ENCODE measurements at places on chromosomes 3 and 15.

GRCh38 chr3:49566312-49566711, 12.0 kb downstream of the BSN start:
- DNase-seq, result no peak

GRCh38 chr15:63598473-63599400, 1.6 kb downstream of the FBXL22 start:
- no peak for DNase-seq

GRCh38 chr3:123283074-123283473, 81.3 kb downstream of the SEC22A start:
- DNase-seq, result no peak

GRCh38 chr3:65343736-65344135, 655.9 kb upstream of the ADAMTS9 start:
- no peak for DNase-seq

GRCh38 chr3:160464321-160464720, 14.7 kb upstream of the TRIM59 start:
- DNase-seq, result no peak

DNA sequence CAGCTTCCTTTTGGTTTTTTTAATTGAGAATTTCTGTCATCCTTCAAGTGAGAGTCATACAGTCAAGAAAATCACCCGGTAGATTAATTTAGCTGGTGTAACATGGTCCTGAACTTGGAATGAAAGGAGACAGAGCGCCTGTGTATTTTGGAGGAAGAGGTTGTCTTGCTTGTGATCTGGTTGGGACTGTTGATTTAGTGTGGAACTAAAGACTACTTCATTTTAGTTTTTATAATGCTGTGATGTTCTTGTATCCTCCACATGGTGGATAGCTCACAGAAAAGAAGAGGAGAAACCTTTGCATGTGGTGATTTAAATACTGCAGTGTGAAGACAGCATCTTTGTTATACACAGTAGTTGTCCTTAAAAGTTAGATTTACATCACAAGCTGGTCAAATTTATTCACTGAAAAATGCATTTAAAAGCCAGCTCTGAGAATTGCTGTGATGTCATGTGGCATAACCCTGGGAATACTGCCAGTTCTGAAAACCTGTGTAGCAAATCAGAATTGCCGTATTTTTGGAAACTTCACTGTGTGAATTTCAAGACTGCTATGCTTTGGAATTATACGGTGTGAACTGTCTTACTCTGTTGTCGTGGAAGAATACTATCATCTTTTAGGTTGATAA, 268.5 kb downstream of the PTPRG start:
- no peak for DNase-seq

GRCh38 chr3:24145481-24145880, 200.4 kb downstream of the NR1D2 start:
- no peak for DNase-seq

- DNase-seq, result no peak
Observed at GRCh38 chr3:132553826-132554225, 43.2 kb upstream of the ACKR4 start.

DNA sequence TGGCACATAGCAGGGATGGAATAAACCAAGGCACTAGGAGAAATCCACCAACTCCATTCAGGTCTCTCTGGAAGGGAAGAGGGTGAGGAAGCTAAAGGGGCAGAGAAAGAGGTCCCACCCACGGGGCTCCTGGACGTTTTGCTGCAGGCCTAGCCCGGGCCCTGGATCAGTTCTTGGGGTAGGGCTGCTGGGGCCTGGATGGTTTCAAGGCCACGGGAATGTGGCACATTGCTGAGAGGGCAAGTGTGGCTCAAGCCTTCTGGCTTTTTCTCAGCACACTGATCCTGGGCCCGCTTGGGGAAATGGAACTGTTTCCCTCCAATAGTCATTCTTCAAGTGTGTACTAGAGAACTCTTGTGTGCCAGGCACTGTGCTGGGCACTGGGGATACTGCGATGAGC, 24.0 kb downstream of the EPHB3 start:
- no peak for DNase-seq

DNA sequence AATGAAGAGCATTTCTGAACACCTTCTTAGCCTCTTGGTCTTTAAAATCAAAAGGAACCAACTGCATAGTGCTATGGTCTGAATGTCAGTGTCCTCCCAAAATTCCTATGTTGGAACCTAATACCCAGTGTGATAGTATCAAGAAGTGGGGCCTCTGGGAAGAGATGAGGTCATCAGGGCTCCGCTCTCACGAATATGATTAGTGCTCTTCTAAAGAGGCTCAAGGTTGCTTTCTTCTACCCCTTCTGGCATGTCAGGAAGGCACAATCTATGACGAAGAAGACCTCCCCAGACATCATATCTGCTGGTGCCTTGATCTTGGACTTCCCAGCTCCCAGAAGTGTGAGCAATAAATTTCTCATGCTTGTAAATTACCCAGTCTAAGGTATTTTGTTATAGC, 209.5 kb downstream of the MAGI1 start:
- DNase-seq, result no peak

GRCh38 chr3:83632526-83632925, 1326.3 kb upstream of the CADM2 start:
- DNase-seq, result no peak

DNA sequence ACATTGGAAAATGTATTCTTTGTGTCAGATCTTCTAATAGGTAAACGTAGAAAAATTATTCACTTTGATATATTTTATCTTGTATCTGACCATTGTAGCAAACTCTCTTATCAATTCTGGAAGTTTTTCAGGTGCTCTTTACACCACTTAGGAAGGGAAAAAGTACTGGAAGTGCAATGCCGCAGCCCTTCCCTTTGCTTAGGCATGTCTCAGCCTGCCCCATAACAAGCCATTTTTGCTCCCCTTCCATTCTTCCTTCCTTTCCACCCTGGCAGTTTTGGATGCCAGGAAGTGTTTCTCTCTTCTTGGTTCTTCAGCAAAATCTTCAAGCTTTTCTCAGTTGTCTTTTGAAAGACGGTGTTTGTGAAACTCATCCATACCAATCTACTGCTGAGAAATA, 34.9 kb upstream of the SLC9A9 start:
- DNase-seq, result no peak

DNA sequence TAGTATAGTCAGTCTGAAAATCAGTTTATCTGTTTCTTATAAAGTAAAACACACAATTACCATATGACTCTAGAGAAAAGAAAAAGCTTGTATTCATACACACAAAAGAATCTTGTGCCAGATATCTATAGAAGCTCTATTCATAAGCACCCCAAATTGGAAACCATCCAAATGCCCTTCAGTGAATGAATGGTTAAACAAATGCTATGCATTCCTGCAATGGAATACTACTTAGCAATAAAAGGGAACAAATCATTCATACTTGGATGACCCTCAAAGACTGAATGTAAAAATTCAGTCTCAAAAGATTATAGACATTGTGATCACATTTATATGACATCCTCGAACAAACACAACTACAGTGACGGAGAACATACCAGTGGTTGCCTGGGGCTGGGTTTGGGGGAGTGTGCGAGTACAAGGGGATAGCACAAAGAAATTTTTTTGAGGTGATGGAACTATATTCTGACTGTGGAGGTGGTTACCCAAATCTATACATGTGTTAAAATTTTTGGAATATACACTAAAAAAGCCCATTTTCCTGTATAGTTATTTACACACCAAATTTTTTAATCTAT, 680.6 kb downstream of the NTRK3 start:
- no peak for DNase-seq

GRCh38 chr3:143443851-143444331, 324.3 kb downstream of the CHST2 start:
- DNase-seq, result no peak

GRCh38 chr3:46410669-46411068, 3.6 kb downstream of the CCRL2 start:
- DNase-seq, result no peak

DNA sequence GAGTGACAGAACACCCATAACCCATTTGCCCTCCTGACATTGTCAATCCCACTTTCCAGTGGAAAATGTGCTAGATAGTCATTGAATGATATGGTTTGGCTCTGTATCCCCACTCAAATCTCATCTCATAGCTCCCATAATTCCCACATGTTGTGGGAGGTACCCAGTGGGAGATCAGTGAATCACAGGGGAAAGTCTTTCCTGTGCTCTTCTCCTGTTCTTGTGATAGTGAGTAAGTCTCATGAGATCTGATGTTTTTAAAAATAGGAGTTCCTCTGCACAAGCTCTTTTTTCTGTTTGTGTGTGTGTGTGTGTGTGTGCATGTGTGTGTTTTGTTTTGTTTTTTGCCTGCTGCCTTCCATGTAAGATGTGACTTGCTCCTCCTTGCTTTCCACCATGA, 191.7 kb downstream of the ARRDC4 start:
- DNase-seq, result no peak

- DNase-seq, result no peak
Observed at GRCh38 chr3:196203846-196204245, 7.4 kb downstream of the ZDHHC19 start.

DNA sequence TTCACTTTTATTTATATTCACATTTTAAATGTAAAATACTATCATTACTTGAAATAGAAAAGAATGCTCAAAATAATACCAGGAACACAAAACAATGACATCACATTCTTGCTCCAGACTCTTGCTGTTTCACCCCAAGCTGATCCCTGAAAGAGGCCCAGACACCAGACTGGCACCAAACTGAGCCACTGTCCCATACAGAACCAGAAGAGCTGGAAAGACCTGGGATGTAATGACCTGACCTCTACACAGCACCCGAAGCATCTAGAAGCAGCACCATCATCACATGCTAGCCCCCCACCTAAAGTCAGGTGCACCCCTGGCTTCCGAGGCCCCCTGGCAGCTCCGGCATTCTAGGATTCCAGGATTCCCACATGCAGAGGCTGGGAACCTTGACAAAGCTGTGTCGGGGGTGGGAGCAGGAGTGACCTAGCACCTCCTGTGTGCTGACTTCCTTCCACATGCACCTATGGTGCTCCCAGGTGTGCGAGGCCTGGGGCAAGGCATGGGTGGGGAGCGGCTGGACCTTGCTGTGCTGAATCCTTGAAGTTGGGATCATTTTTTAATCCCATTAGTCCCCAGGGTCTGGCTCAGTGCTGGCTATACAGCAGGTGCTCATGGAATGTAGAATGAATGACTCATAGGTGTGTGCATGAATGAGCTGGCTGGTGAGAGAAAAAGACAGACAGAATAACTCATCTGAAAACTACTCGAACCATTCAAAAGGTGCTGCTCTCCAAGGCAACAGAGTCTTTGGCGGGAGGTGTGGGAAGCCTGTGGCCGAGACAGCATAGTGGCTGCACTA, 144.7 kb upstream of the IQSEC1 start:
- DNase-seq, result peak; percentile 16

DNA sequence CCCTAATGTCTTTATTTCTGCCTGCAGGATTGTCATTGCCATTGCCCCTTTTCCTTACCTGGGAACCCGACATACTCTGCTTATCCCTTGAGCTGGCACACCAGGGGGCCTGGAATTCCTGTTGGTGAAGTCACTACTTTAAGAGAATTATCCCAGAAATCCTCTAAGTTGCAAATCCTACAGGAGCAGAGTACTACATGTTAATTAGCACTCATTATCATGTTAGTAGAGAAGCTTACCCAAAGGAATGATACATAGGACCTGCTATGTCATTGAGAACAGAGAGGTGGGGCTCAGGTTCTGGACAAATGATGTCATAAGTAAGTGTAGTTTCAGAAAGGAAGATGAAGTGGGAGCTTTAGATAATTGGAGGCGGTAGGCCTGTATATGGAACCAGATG, 27.4 kb downstream of the SCG5 start:
- no peak for DNase-seq

- DNase-seq, result no peak
Observed at GRCh38 chr15:83565553-83566159, 88.3 kb upstream of the ADAMTSL3 start.

DNA sequence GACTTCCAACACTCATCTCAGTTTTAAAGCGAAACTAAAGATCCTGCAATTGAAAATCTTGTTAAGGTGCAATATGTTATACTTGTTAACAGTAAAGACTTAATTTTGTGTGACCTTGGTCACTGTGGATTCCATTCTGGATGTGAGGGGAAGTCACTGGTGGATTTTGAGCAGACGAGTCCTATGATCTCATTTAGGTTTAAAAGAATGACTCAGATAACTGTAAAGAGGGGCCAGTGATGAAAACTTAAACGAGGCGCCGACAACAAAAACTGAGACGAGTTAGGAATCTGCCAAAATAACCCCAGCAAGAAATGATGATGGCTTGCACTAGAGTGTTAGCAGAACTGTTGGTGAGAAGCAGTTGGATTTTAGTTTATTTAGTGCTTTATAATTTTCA, 56.5 kb downstream of the LRRC28 start:
- no peak for DNase-seq

DNA sequence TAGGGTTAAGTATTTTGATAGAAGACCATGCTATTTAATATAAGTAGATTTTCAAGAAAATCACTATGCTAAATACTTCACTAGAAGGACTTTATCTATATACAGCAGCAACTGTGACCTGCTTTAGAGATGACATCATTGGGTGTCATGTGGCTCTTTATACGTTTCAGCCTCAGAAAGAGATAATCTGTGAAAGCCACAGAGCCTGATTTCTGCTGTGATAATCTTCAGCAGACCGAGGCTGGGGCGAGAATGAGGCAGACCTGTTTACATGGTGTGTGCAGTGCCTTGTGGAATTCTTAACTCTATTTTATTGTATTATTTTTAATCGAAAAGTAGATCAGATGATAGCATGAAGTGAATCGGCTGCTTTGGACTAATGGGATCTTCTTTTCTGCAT, 471.2 kb downstream of the MFSD1 start:
- DNase-seq, result no peak

GRCh38 chr15:79140846-79141570, 50.4 kb upstream of the RASGRF1 start:
- no peak for DNase-seq

- DNase-seq, result no peak
Observed at GRCh38 chr3:33061782-33062181, 35.2 kb downstream of the GLB1 start.

- DNase-seq, result peak; percentile 67
Observed at GRCh38 chr3:38454178-38454883, 641 bp downstream of the ACVR2B start.

GRCh38 chr3:153752405-153753027, 368.7 kb upstream of the ARHGEF26 start:
- no peak for DNase-seq

DNA sequence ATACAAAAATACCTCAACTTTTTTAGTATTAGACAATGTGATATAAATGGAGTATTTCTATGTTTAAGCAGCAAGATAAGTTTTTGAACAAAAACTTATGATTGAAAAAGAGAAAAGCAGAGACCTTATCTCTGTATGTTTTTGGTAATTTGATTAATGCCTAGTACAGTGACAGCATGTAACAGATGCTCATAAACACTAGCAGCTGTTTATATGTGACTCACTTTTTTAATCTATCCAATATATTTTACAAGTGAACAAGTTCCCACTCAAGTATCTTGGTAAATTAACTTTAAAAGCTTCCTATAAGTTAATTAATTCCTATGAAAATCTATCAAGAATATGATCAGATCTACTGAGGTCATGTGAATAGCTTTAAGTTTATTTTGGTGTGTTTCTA, 55.1 kb downstream of the NGLY1 start:
- DNase-seq, result no peak

DNA sequence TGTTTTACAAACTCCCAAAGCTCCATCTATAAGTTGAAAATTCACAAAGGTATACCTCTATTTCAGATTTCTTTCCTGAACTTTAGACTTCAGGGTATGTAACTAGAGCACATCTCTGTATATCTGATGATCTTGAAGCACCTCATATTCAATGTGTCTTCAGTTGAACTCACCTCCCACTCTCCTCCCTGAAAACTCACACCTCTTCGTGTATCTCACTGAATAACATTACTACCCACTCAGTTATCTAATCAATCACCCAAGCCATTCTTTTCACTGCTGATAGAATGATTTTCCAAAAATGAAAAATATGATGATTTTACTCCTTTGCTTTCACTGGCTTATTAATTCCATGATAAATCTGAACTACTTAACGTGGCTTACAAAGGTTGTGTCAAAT, 52.9 kb downstream of the GTPBP8 start:
- no peak for DNase-seq
